ENCODE measurements at places on chromosomes 16 and 17. TPM values are rescaled to one million over a fixed set of nuclear protein-coding genes. Genes with fewer than 3 reads are reported as not detected.

HOXB6 gene
- total RNA-seq, result 11.9 TPM

LDHD gene
- total RNA-seq, result 0.98 TPM

SULT1A2 gene
- not detected for total RNA-seq

CCDC78 gene
- total RNA-seq, result 16.5 TPM

CD300E gene
- not detected for total RNA-seq

POLDIP2 gene
- total RNA-seq, result 173 TPM

Data from A375 (cell line).